Activated T-helper 9 cell treated with anti-CD3 and anti-CD28 coated beads, Interleukin-2, amount 50 U/mL, for 16 hours (primary cell): ENCODE measurements at places on chromosomes 4 and X.

DNA sequence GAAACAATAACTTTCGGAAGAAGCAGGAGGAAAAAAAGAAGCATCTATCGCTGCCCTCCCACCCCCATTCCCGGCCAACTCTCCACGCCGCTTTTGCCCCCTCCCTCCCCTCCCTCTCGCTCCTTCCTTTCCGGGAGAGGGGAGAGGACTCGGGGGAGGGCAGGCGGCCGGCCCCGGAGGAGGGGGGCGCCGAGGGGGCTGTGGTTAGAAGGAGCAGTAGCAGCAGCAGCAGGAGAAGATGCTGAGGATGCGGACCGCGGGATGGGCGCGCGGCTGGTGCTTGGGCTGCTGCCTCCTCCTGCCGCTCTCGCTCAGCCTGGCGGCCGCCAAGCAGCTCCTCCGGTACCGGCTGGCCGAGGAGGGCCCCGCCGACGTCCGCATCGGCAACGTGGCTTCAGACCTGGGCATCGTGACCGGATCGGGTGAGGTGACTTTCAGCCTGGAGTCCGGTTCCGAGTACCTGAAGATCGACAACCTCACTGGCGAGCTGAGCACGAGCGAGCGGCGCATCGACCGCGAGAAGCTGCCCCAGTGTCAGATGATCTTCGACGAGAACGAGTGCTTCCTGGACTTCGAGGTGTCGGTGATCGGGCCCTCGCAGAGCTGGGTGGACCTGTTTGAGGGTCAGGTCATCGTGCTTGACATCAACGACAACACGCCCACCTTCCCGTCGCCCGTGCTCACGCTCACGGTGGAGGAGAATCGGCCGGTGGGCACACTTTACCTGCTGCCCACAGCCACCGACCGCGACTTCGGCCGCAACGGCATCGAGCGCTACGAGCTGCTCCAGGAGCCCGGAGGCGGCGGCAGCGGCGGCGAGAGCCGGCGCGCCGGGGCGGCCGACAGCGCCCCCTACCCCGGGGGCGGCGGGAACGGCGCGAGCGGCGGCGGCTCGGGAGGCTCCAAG, 1.3 kb downstream of the PCDH7 start:
- DNase-seq, result no peak

DNA sequence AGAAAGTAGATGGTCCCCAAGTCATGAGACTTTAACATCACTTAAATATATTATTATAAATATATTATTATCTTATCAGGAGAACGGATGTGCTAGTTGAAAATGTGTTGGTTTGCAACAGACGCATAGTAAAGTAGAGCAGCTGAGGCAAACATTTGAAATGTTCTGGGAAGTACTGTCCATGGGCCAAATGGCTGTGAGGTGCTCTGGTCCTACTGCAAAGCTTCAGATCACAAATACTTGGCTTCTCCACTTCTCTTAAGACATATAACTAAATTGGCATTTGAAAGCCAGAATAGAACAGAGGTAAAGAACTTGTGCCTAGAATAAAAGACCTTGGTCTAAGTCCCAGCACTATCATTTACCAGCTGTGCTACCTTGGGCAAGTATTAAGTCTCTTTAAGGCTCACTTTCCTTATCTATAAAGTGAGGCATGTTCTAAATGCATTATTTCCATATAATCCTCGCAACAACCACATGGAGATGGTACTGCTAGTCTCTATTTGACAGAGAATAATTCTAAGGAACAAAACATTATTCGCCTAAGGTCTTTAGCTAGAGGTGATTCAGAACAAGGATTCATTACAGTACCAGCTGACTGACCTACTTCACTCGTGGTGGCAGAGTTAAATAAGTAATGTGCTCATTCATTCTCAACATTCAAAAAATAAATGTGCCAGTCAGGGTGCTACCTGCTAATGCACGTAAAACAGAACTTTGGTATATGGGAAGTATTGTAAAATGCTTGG, 297.1 kb downstream of the PPP3CA start:
- no peak for DNase-seq

DNA sequence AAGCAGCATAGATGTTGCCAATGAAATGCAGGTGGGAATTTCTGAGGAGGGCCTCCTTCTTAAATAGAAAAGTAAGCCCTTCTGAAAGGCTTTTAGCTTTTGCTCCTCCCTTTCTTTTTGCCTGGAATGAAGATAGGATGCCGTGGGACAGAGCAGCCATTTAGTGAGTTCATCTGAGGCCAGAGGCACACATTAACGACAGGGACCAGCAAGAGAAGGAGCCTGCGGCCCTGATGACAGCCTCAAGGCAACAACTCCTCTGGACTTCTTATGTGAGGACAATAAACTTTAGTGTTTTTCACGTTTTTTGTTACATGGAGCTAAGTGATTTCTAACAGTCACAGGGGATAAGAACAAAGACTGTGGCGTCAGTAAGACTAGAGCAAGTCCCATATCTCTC, 1.1 kb upstream of the BDH2 start:
- no peak for DNase-seq

GRCh38 chr4:147617841-147618691, 869 bp downstream of the TMEM184C start:
- DNase-seq, result no peak

- DNase-seq, result peak; percentile 34
Observed at GRCh38 chr4:118352843-118353533, at the start of gene PRSS12. PRSS12 (minus strand) TSS chr4:118353003; CDS start chr4:118352720, 283 bp downstream.
